ENCODE measurements at places on chromosomes 3 and 15. TPM values are rescaled to one million over a fixed set of nuclear protein-coding genes. Genes with fewer than 3 reads are reported as not detected.

The B3GALNT1 gene
- polyA plus RNA-seq = 10.7 TPM

The SHC4 gene
- 0.68 TPM for polyA plus RNA-seq

The STAB1 gene
- 91.8 TPM for polyA plus RNA-seq

The BLOC1S6 gene
- 38.9 TPM for polyA plus RNA-seq

The SLC22A13 gene
- not detected for polyA plus RNA-seq
